ENCODE measurements at places on chromosomes 6 and 20. TPM values are rescaled to one million over a fixed set of nuclear protein-coding genes. Genes with fewer than 3 reads are reported as not detected.

- no peak for DNase-seq
Observed at GRCh38 chr6:75546381-75546780, 52.8 kb upstream of the FILIP1 start.

DNA sequence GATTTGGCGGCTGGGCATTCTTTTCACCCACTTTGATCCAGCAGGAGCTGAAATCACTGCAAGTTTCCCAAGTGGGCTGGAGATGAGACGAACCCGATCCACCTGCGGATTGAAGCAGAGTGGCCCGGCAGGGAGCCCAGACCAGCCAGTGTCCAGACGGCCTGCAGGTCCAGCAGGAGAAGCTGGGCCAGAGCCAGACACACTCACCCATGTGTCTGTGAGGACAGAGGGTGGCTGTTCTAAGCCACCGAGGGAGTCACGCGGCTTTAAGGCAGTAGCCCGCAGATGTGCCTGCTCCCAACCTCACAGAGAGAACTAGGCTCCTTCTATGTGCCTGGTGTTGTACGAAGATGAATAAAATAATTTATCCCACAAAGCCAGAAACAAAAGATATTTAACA, 200.7 kb downstream of the WDR27 start:
- DNase-seq = no peak

The SLC52A3 gene
- 2.3 TPM for polyA plus RNA-seq

GRCh38 chr6:41122373-41122772, 31.8 kb downstream of the TREML1 start:
- DNase-seq = no peak

DNA sequence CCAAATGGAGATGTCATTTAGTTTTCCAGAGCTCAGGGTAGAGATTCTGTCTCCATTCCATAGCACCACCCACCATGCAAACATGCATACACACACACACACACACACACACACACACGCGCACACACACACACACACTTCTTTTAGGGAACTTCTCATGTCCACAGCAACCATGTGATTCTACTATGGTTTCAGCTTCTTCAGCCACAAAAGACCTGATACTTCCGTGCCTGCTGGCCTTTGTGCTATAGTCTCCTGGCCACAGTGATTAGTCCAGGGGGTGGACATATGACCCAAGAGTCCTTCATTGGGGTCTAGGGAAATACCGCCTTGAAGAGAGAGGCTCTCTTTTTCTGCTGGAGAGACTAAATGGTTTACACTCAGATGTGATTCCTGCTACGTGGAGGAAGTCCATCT, 53.5 kb downstream of the CARMIL1 start:
- no peak for DNase-seq

The PRDM1 gene
- 0.21 TPM for polyA plus RNA-seq

- DNase-seq = no peak
Observed at GRCh38 chr20:39105551-39105950, 143.4 kb downstream of the DHX35 start.

DNA sequence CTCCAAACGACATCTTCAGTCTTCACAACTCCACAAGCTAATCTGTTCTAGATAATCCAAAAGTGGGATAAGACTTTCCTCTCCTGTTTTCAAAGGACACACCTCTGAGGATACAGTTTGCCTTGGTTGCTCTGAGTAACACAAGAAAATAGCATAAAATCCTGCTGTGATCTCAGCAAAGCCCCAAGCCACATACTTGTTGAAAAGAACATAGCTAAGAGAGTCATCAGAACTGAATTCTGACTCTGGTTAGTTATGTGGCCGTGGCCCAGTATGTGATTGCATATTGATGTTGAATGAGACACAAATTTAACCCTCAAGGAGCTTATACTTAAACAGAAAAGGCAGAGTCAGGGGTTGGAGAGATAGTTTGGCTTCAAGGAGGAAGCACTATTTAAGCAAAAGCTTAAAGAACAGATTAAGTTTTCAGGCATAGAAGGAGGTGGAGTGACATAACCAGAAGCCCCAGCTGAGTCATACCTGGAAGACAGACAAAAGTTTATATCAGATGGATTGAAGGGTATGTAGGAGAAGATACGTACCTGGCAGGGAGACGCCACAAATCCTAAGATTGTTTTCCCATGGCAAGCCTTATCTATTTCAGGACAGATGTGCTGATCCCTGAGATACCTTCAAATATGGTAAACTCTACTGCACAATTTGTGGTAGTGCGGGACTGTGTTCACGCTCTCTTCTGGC, 41.2 kb downstream of the OPN5 start:
- DNase-seq = no peak

The RAET1G gene
- 0.08 TPM for polyA plus RNA-seq

- DNase-seq = no peak
Observed at GRCh38 chr20:17300113-17300512, 73.3 kb downstream of the PCSK2 start.

DNA sequence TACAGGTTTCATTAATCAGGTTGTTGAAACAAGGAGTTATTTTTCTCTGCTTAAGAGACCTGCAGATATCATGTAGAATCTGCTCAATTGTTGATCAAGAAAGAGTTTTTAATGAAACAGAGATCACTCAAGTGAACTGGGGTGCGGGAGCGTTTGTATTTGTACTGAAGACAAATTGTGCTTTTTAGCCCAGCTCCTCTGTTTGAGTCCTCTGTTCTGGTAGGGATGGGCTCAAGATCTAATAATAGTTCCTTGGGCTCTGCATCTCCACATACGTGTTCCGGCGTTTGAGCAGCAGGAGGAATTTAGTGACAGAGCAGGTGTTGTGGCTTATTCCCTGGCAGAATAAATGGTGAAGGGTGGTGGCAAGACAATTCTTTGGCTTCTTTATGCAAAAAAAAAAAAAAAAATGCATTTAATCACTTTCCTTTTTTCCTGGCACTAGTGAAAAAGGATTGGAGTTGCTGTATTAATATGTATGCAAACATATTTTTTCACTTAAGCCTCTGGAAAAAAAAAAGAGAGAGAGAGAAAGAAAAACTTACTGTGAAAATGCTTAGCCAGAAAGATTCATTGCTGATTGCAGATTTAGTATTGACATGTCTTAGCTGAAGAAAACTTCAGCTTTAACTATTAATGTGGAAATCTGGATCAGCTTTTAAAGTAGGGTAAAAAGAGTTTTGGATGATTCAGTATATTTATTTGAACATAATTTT, 4.0 kb downstream of the CITED2 start:
- no peak for DNase-seq

The IL17A gene
- polyA plus RNA-seq = not detected

GRCh38 chr20:667351-668034, 8.1 kb downstream of the SCRT2 start:
- DNase-seq = peak; percentile 93

DNA sequence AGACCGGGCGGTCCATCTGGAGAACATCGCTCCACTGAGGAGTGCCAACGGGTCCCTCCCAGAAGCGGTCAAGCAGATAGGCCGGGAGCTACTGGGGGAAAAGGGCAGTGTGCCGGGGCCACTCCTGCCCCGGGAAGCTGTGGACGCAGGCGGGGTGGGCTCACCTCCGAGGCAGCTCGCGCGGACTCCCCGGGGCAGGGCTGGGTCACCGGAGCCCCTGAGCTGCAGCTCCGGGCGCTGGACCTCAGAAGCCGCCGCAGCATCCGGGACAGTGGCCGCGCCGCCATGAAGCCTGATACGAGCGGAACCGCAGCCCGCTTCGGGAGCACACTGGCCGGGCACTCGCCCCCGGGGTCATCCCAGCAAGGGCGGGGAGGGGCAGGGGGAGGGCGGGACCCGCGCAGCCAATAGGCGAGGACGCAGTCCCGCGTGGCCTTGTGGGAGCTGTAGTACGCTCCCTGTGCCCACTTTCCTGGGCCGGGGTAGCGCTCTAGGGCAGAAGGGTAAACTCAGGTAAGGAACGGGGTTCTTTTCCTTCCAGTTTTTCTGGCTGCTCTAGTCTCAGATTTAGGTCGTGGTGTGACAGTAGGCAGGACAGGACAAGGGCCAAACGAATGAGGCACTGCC, at the start of gene MOCS1:
TSS of gene MOCS1 (minus strand) at position 332 of the 627 bp plus-strand sequence. CDS start at position 287, 45 bp downstream.
- peak; percentile 85 for DNase-seq

- DNase-seq = no peak
Observed at GRCh38 chr6:55569638-55570037, 9.4 kb downstream of the HMGCLL1 start.
